ENCODE measurements at places on chromosomes 6 and 20.

DNA sequence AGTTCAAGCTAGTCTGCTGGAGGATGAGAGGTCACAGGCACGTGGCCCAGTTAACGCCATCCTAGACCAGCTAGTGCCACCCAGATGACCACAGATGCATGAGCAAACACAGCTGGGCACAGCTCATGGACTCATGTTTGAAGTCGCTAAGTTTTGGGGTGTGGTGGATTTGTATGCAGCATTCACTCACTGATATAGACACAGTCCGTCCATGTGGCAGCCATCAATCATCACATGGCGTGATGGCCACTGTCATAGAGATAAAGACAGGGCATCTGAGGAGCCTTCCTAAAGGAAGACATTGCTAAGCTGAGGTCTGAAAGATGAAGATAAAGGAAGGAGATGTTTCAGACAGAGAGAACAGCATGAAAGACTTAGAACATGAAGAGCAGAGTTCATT is 154.4 kb upstream of the JAG1 start:
- no peak for DNase-seq

- DNase-seq: no peak
These were observed 143.4 kb upstream of the HMGN3 start for GRCh38 chr6:79377888-79378348.

DNA sequence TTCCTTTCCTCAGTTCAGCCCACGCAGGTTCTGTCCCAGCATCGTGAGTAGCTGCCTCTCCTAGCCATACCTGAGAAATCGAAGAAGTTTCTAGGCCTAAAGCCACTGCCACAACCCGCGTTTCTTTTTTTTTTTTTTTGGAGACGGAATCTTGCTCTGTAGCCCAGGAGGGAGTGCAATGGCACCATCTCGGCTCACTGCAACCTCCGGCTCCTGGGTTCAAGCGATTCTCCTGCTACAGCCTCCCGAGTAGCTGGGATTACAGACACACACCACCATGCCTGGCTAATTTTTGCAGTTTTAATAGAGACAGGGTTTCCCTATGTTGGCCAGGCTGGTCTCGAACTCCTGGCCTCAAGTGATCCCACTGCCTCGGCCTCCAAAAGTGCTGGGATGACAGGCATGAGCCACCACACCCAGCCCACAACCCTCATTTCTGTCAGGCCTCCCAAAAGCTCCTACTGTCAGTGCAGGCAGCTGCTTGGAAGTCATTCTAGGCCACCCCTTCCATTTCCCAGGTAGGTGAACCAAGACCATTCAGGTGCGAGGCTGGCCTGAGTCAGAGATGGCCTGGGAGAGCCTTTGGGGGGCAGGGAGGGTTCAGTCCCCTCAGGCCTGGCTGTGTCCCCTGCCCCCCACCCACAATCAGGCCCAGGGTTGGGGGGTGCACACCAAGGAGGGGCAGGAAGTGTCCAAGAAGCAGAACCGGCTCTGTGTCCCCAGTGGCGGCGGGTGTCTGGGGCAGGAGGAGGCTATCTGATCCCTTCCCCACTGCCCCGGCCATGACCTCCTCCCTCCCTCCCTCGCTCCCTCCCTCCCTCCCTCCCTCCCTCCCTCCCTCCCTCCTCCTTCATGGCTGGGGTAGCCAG is 47.2 kb downstream of the NOL4L start:
- no peak for DNase-seq

- DNase-seq: no peak
These were observed 144.0 kb downstream of the LRRC1 start for GRCh38 chr6:53938810-53939209.

- no peak for DNase-seq
These were observed 3.4 kb upstream of the HEY2 start for GRCh38 chr6:125746019-125746414.

All from cortex of kidney (tissue), 1 donor.